CD4-positive, alpha-beta T cell treated with Interleukin-21 for 1 hour (primary cell): ENCODE measurements at places on chromosomes 16 and 17.

DNA sequence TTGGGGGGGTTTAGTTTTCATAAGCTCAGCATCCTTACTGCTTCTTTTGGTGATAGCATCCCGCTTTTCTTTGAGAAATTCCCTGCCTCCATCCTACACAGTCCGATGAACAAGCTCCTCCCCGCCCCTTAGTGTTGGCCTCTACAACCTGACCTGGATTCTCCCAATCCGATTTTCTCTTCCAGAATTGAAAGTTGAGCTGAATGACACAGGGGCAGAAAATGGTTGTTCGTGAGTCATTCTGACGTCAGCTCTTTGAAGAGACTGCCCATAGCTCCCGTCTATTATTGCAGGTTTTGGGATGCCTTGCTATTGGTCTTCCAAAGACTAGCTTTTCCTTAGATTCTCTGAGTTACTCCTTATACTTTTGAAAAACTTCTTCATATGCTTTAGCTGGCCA lies 279.7 kb downstream of the SLC39A11 start:
- DNase-seq: no peak

DNA sequence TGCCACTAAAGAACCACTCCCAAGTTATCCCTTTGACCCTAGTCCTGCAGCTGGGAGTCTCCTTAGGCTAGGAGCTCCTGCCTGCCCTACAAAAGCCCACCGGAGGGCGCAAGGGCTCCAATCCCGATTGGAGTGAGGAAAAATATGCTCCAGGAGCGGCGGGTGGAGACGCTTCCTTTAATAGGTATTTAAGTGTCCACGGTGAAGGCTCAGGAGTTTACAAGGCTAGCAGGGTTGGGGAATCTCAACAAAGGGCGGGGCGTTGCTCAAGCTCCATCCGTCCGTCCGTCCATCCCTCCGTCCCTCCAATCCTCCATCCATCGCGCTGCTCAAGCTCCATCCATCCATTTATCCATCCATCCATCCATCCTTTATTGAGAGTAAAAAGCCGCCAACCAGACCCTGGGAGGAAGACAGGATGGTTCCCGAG lies 556 bp upstream of the SPNS1 start:
- peak; percentile 21 for DNase-seq

DNA sequence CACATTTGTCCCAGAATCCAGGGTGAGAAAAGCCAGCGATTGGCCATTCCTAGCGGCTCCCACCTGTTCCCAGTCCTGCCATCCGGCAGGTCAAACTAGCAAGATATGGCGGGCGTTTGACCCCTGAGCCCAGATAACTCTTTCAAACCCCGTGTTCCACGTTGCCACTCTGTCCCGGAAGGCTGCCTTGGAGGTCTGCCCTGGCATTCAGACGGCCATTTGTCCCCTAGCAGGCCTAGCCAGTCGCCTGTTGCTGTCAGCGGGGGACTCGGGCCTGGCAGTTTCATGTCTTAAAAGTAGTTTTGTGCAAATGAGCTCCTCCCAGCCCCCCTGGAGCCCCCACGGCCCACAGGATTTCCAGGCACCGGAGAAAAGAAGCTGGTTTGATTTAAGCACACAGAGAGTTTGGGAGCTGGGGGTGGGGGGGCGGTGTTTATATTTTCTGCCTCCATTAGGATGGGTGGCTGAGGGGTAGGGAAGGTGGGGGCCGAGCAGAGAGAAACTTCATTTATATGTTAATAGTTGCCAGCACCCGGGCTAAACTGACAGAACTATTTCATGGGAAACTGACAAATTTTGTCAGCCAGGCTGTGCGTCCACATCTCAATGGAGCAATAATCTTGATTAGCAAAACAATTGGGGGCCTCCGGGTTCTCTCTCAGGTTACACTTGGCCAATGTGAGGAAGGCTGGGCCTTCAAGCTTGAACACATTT lies 240.9 kb upstream of the SALL1 start:
- DNase-seq: no peak

- DNase-seq: no peak
These were observed 181.2 kb upstream of the TBX2 start for GRCh38 chr17:61218438-61218837.

DNA sequence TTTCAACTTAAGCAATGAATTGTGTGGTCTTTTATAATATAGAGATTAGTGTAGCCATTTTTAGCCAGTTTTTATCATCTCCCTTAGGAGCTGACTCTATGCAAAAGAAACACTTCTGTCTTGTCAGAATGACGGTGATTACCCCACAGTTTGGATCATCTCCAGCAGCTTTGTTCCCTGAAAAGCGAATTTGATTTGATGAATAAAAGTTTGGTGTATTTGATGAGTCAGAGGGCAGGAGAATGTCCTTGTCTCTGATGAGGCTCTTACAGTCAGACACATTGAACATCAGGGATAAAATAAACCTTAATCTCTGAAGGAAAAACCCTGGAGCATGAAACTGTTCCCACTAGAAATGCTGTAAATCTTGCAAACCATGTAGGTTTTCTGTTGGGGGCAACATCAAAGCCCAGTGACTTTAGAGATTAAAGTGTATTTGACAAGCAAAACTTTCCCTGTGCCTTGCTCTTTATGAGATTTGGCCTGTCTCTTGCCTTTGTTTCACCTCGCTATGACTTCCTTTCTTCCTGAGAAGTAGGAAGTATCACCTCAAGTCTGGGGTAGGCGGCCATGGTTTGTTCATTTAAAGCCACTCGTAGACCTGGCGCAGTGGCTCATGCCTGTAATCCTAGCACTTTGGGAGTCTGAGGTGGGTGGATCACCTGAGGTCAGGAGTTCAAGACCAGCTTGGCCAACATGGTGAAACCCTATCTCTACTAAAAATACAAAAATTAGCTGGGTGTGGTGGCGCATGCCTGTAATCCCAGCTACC lies 209.3 kb downstream of the FTO start:
- no peak for DNase-seq

GRCh38 chr16:16868727-16869126 lies 489.8 kb downstream of the NPIPA7 start:
- no peak for DNase-seq

- DNase-seq: peak; percentile 87
These were observed at the start of gene OSBPL7 for GRCh38 chr17:47821424-47822391. Gene OSBPL7 (minus strand): TSS chr17:47821794. CDS start chr17:47820278, 1,516 bp downstream.

DNA sequence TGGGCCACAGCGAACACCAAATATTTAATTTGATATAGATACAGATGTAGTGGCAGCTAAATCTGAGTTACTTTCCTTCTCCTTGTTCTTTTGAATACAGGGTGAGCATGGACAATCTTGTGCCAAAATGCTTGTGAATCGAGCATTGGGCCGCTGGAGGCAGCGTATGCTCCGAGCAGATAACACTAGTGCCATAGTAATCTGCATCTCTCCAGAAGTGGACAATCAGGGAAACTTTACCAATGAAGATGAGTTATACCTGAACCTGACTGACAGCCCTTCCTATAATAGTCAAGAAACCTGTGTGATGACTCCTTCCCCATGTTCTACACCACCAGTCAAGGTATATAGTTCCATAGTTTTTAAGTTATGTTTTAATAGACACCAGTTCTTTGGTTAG lies 21.2 kb upstream of the BCAS3 start:
- no peak for DNase-seq

DNA sequence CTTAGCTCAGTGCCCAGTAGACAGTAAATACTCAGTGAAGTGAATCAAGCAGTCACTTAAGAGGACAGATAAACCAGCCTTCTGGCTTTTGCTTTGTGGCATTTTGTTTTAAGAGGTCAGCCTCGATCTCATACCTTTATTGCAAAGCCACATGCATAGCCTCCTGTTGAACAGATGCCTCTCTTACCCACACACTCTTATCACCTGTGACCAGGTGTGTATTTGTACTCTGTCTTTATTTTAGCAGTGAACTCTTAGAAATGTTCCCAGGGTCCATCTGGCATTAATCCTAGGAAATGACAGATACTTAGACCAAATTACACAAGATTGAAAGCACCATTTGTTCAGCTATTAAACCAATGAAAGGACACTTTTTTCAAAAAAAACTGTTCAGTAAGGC lies 1426.5 kb downstream of the CDH11 start:
- DNase-seq: no peak

DNA sequence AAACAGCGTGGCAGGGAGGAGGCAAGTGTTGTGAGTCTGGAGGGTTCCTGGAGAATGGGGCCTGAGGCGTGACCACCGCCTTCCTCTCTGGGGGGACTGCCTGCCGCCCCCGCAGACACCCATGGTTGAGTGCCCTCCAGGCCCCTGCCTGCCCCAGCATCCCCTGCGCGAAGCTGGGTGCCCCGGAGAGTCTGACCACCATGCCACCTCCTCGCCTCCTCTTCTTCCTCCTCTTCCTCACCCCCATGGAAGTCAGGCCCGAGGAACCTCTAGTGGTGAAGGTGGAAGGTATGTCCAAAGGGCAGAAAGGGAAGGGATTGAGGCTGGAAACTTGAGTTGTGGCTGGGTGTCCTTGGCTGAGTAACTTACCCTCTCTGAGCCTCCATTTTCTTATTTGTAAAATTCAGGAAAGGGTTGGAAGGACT lies at the start of gene CD19:
Gene CD19, plus strand, starts transcription at position 171 of the 425 bp plus-strand sequence. Its CDS starts 30 bp downstream, at position 201.
- DNase-seq: no peak

DNA sequence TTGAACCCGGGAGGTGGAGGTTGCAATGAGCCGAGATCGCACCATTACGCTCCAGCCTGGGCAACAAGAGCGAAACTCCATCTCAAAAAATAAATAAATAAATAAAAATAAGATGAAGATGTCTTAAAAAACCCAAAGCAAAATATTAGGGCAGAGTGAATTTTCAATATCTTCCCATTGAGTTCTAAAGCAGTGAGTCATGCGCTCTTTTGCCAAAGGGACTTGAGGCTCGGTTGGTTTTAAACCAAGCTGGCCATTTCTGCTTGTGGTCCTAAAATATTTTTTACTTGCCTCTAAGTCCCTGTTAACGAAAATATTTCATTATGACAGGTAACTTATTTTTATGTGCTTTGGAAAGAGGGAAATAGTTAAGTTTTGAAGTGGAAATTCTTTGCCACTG lies 4.7 kb downstream of the PAFAH1B1 start:
- DNase-seq: no peak

- DNase-seq: peak; percentile 64
These were observed 172.6 kb downstream of the CDK5R1 start for GRCh38 chr17:32659419-32659842.

- DNase-seq: no peak
These were observed 44.8 kb upstream of the HLF start for GRCh38 chr17:55219934-55220333.

GRCh38 chr17:74768763-74769114 lies 7.4 kb downstream of the NAT9 start:
- no peak for DNase-seq

DNA sequence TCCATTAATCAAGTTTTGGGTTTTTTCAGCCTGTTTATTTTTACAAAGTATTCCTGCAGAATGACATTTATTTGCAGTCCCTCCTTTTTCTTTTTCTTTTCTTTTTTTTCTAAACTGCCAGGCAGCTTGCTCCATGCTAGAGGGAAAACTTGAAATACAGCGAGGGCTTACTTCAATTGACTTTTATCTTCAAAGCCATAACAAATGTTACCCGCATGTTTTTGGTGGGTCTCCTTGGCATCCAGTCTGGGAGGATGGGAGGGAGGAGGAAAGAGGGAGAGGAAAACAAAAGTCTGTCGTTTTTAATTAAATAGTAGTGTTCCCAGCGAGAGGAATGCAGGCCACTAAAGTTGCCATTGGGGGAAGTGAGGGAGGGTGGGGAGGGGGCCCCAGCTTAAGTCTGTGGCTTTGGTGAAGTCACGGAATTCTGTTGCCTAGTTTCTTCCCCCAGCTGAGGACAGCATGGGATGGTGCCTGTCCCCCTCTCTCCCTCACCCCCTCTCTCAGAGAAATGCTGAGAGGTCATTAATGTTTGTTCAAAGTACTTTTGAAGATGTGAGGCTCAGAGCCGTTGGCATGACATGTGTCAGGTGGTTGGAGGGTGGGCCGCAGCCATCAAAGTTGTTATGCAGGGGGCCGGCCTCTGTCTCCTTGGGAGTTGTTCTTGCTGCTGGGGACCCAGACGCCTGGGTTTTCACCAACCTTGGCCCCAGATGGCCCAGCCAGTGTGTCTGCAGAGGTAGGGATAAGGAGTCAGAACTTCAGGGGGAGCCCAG lies 2.9 kb downstream of the NKD1 start:
- DNase-seq: no peak

DNA sequence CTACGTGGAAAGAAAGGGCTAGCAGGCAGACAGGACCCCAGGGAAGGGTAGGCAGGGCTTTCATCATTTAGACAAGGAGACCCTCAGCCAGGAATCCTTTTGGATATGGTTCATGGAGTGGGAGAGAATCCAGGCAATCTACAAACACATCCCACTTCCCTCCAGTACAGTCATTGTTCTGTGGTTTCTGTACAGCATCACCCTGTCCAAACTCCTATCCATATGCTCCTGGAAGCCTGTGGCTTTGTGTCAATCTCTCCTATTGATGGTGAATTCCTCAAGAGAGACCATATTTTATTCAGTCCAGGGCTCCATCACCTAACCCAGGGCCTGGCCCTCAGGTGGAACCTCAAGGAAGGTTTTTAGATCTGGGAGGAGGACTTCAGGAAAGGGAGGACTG lies 99.2 kb downstream of the SPACA3 start:
- DNase-seq: no peak

GRCh38 chr17:58759522-58759921 lies 3.9 kb downstream of the PPM1E start:
- DNase-seq: no peak

GRCh38 chr17:54920819-54921218 lies 20.2 kb downstream of the TOM1L1 start:
- no peak for DNase-seq

GRCh38 chr17:1186923-1187771 lies 7.4 kb upstream of the ABR start:
- peak; percentile 78 for DNase-seq

DNA sequence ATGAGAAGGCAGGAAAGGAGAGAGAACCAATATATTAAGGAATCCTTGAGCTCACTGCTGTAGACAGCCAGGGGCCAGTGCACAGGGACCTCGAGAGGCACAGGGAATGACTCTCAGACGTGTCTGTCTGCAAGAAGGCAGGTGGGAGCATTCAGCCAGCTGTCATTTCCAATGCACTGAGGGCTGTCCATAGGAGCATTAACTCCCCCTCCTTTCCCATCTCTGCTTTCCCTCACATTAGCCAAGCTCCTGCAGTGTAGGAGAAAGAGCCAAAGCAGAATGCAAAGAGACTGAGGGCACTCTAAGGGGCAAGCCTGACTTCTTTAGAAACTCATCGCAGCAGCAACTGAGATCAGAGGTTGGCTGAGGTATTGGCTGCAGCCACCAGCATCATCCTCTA lies 218.3 kb downstream of the CDH13 start:
- no peak for DNase-seq

GRCh38 chr17:2723997-2724783 lies 12.6 kb upstream of the CLUH start:
- DNase-seq: no peak

- no peak for DNase-seq
These were observed 64.6 kb downstream of the FTO start for GRCh38 chr16:53768593-53768992.

DNA sequence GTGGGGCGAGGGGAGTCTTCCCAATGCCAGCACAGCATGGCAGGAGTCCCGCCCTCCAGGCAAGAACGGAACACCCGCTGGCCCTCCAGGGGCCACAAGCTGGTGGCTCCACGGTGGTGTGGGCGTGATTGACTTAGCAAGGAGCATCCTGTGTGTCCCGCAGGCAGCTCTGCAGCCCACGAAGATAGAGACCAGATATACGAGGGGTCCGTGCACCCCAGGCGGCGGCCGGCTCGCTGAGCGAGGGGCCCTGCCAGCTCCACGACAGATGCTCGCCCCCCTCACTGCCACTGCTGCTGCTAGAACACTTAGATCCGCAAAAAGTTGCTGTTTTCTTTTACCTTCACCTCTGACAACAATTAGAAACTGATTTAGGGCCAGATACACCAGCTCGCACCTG lies 10.0 kb upstream of the CACNA1H start:
- no peak for DNase-seq

GRCh38 chr17:50816771-50817751 lies 18.3 kb upstream of the WFIKKN2 start:
- DNase-seq: peak; percentile 56

- DNase-seq: no peak
These were observed 259.1 kb upstream of the ERCC4 start for GRCh38 chr16:13660807-13661206.
